ENCODE measurements at places on chromosomes 4 and X.

GRCh38 chr4:173958445-173958844, 325.0 kb downstream of the FBXO8 start:
- DNase-seq, result no peak

- DNase-seq, result no peak
Measured at GRCh38 chr4:42953321-42953720, 60.8 kb downstream of the GRXCR1 start.

- no peak for DNase-seq
Measured at GRCh38 chr4:1960170-1960825, 48.5 kb downstream of the NELFA start.

GRCh38 chr4:7964890-7965662, 25.4 kb upstream of the AFAP1 start:
- DNase-seq, result no peak

- no peak for DNase-seq
Measured at GRCh38 chrX:5176766-5177165, 1051.9 kb downstream of the NLGN4X start.

DNA sequence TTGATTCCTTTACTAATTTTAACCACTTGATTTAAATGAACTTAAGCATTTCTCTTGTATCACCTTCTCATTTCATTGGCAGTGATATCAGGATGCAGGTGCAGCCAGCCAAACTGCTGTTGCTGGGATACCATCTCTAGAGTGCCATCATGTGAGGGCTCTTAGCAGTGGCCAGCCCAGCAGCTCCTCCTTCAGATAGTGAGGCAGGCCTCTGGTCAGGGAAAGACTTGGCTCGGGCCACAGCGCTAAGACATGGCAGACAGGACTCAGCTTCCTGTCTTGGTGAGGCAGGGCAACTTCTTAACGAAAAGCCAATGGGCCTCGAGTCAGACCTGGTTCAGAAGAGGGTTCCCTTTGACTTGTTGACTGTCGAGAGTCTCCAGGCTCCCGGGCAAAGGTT, 50.0 kb downstream of the NOP14 start:
- no peak for DNase-seq

GRCh38 chr4:145756244-145756643, 76.3 kb downstream of the C4orf51 start:
- DNase-seq, result no peak

- DNase-seq, result no peak
Measured at GRCh38 chrX:116204932-116205331, 34.4 kb downstream of the AGTR2 start.

DNA sequence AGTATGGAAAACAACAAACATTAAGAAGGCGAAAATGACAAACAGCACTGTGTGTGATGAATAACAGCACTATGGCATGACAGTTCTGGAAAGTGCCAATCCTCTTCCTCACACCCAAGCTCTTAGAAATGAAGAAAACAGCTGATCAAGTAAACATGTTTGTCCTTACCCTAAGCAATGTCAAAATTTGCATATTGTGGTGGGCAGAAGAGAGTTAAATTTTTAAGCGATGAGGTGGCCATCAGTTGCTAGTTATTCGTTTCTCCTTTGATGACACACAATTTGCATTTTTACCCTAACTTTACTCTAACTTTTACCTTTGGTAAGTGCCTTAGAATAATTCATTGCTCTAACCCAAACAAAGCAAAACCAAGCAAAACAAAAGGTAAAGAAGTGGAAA, 8.8 kb downstream of the PROM1 start:
- no peak for DNase-seq

GRCh38 chr4:55613621-55614020, 21.6 kb upstream of the PDCL2 start:
- no peak for DNase-seq

GRCh38 chr4:160019936-160020335, 917.1 kb downstream of the RAPGEF2 start:
- DNase-seq, result no peak

DNA sequence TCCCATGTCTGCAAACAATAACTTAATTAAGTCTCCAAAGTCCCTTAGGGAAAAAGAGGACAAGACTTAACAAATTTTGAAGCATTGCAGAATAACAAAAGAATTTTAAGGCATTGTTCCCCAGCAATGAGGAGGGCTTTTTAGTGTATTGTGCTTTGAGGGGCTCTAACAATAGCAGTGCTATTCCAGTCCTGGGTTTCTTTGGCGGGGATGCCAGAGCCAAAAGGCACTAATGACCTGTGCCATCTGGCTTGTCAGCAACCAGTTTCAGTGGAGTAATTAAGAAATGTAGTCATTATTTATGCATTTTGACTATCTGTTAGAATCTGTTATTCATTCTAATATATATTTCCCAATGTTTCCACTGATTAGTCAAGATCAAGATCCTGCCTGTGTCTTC, 575.4 kb downstream of the SPRY1 start:
- DNase-seq, result no peak

DNA sequence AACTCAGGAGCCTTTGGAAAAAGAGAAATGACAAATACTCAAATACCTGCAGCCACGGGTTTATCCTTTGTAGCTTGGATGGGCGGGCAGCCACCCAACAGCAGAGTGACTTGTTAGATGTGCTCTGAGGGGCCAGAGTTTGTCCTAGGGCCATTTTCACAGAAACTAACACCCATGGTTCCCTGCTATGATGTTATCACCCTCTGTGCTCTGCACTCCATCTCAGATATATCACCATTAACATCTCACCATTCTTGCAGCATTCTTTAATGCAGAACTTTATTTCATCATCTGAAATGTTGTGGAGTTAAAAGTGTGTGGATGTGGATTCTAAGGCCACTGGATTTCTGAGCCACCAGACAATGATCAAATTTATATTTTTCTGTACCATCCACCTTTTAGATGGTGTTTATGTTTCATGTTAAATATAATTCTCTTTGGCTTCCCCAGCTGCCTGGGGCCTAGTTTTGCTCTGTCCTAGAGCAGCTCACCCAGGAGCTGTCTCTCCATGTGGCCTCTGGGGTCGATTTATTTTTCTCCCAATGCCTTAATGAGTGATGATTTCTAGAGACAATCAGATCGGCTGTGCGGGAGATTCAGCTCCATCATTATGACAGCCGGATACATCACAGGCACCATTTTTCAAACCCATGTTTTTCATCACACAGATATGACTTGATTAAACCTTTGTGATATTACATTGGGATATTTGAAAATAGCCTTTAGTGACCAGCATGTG, 380.8 kb downstream of the BCOR start:
- no peak for DNase-seq
